ENCODE measurements at places on chromosomes 5 and 9.

DNA sequence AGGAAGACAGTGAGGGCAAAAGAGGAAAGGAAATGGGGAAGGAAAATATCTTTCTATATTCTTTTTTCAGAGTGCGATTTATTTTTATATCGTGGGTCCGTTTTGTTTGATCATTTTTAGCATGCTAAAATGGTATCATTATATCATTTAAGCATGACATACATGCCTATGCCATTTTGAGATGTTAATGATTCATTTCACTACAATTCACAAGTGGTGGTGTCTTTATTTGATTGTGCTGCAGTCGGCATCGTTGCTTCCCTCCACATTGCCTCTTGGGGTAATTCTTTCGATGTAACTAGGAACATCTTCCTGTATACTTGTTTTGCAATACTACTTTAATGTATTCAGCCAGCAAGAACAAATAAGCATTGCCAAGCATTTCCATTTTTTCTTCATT, 145.2 kb downstream of the CFAP90 start:
- DNase-seq: no peak

GRCh38 chr5:10682801-10683525, 78.1 kb downstream of the DAP start:
- no peak for DNase-seq

DNA sequence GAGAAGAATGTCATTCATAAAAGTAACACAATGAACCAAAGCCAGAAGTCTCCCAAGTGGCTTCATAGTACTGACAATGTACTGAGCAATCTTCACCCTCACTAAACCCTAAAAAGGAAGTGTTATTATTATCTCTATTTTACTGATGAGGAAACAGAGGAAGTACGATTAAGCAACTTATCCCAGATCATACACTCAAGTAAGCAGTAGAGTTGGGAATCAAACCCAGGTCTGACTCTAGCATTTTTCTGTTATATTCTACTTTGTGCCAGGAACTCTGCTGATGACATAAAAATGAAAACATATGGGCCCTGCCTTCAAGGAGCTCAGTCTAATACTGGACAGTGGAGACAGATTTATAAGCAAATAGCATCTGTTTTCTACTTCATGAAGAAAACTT, 109.2 kb downstream of the RAPGEF6 start:
- DNase-seq: no peak

GRCh38 chr5:179378441-179379271, 33.4 kb upstream of the ADAMTS2 start:
- DNase-seq: no peak

GRCh38 chr5:167934551-167934971, 356.9 kb upstream of the WWC1 start:
- no peak for DNase-seq

DNA sequence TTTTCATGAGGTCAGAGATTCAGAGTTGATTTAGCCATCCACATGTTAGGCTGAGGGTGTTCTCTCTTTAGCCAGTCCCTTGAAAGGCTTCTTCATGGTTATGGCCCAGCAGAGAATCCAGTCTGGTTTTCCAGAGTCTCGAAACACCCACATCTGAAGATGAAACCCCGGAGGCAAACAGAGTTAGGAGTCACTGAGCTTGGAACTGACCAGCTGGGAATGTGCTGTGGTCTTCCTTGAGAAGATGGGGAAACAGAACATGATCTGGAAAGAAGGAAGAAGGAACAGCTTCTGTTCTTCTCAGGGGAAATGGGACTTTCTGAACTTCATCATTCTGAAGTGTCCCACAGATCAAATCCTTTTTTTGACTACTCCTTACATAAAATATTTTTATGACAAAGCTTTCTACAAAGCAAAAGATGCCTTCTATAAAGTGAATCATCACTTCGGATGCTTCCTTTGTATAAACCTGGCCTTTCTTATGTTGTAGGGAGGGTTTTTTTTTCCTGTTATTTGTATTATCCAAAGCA, 45.4 kb downstream of the ZNF618 start:
- DNase-seq: no peak

DNA sequence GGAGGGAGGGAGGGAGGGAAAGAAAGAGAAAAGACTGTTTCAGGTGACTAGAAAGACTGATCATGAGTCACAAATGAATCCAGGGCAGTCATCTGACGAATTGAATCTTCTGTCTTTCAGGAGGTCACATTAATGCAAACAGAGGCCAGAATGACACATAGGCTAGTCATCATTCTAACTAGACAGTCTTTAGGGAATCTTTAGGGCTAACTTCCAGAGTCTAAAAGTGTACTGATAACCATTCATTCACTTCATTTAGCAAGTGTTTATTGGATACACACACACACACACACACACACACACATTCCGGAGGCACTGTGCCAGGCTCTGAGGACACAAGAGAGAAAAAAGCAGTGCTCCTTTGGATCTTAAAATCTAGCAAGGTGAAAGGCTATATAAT, 156.7 kb downstream of the EBF1 start:
- DNase-seq: no peak

- no peak for DNase-seq
Observed at GRCh38 chr9:134666831-134667230, 25.2 kb downstream of the COL5A1 start.

DNA sequence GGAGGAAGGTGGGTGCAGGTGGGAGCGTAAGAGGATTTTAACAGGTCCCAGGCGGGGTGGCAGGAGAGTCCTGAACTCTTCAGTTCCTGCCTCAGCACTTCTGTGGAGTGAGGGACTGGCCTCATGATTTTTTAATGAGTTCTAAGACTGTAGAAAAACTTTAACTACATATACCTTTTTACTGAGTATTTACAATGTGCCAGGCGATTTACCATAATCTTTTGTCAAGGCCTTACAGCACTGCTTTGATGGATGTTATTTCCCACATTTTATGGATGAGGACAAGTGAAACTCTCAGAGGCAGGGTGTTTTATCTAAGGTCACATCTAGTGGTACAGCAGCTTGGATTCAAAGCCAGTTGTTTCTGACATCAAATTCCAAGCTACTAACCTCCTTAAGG, 99.5 kb downstream of the PJA2 start:
- no peak for DNase-seq
